ENCODE measurements at places on chromosomes 3 and 15.

DNA sequence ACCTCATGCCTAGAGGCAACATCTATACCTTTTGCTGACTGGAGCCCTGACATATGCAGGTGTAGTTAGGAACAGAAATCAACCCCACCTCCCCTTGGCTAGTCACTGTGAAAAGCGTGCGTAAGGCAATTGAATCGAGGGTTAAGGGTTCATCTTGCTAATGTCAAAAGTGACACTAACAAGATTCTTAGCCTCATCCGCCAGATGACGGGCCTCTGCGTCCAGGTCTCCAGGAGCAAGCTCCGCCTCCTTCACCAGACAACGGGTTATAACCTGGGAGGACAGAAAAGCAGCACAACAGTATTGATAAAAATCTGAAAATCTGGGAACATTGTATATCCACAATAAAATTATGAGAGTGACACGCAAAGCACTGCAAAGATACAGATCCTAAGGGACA, 4.7 kb downstream of the SELENOS start:
- DNase-seq = no peak

- DNase-seq = no peak
Measured at GRCh38 chr3:134663721-134664456, 13.1 kb upstream of the KY start.

- no peak for DNase-seq
Measured at GRCh38 chr15:45268135-45268534, 16.1 kb downstream of the SLC28A2 start.

DNA sequence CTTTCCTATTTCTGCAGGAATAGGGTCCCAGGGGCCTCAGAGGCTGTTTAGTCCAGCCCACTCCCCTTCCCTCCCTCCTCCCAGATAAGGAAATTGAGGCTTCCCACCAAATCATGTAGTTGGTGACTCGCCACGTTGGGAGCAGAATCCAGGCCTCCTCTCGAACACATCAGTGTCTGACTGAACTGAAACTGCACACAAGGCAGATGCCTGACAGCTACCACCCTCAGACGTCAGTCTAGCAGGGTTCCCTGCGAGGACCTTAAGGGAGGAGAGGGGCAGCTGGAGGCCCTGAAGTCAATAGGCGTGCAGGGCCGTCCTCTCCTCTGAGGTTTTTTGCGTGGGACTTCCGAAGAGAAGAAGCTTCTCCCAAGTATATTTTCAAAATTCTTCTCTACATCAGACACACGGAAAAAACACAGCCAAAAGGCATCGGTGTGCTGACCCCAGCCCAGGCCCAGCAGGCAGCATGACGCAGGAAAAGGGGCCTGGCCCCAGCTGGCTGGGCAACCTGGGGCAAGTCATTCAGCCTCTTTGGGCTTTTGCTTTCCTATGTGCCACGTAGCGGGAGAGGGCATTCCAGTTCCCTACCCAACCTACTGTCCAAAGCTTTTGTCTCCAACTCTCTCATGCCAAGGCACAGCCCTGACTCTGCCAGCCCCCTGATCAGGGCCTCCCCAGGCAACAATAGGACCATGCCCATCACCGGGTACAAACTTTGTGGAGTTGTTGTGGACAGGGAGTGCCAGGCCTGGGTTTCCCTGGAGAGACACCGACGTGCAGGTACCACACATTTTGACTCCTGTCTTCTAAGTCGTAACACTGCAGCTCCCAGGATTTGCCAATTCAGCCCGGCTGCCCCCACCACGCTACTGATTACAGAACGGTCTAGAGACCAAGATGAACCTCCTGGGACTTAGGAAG, 283.1 kb downstream of the XXYLT1 start:
- no peak for DNase-seq

DNA sequence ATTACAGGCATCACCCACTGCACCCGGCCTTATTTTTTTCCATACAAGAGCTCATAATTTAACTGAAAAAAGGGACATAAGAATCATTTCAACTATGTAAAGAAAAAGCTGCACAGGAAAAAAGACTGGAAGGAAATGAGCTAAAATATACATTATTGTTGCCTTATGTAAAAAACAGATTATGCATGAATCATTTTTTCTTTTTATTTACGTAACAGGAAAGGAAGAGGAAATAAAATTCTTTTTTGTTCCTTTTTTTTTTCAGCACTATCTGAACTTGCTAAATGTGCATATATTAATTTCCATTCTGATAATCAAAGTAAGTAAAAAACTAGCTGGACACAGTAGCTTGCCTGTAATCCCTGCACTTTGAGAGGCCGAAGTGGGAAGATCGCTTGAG, 12.1 kb downstream of the KIF9 start:
- no peak for DNase-seq

- DNase-seq = peak; percentile 60
Measured at GRCh38 chr15:90594301-90594738, 64.6 kb downstream of the CRTC3 start.

DNA sequence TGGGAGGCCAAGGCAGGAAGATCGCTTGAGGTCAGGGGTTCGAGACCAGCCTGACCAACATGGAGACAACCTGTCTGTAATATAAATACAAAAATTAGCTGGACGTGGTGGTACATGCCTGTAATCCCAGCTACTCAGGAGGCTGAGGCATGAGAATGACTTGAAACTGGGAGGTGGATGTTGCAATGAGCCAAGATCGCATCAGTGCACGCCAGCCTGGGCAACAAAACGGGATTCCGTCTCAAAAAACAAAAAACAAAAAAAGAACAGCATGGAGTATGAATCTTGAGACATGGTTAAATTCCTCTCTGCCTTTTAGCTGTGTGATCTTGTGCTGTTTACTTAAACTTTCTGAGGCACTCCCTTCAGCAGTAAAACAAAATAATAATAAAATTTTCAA, 244.9 kb downstream of the FGF12 start:
- no peak for DNase-seq

DNA sequence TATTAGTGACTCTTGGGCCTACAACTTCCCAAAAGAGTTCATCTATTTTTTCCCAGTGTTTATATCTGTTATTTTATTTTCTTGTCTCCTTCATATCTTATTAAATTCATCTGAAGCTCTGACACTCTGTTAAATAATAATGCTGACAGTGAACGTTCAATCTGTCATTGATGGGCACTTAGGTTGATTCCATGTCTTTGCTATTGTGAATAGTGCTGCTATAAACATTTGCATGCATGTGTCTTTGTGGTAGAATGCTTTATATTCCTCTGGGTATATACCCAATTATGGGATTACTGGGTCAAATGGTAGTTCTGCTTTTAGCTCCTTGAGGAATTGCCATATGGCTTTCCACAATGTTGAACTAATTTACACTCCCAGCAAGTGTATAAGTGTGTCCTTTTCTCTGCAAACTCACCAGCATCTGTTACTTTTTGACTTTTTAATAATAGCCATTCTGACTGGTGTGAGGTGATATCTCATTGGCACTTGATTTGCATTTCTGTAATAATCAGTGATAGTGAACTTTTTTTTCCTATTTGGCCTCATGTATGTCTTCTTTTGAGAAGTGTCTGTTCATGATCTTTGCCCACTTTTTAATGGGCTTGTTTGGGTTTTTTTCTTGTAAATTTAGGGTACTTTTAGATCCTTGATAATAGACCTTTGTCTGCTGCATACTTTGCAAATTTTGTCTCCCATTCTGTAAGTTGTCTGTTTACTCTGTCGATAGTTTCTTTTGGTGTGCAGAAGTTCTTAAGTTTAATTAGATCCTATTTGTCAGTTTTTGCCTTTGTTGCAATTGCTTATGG, 122.5 kb downstream of the LEKR1 start:
- DNase-seq = no peak

GRCh38 chr15:35936284-35936683, 390.3 kb upstream of the DPH6 start:
- DNase-seq = no peak

DNA sequence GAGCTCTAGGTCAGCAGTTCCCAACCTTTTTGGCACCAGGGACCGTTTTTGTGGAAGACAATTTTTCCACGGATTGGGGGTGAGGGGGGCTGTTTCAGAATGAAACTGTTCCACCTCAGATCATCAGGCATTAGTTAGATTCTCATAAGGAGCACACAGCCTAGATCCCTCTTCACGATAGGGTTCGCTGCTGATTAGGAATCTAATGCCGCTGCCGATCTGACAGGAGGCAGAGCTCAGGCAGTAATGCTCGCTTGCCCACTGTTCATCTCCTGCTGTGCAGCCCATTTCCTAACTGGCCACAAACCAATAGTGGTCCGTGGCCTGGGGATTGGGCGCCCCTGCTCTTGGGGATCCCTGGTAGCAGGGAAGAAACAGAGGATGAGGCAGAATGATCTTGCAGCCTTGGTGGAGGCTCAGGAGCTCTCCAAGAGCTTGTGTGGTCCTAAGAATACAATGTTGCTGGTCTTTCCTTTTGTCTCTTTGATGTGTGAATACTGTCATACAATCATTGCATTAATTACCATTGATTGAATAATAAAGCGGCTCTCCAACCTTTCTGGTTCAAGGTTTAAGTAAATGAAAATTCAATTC, 183.2 kb downstream of the FNDC3B start:
- no peak for DNase-seq

DNA sequence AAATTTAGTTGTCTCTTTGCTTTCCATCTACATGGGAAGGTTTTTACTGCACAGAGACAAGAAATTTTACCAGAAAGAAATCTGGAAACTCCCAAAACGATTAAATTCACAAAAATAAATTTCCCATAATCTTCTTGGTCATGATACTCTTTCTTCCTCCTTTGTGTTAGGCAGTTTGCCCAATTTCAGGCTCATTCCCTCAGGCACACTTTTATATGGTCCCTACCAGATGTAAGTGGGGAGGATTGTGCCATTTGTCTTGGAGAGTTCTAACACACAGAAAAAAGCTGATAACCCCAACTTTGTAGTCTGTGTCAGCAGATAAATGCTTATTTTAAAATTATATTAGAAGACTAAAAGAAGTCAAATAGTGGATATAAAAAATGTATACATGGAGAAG, 49.1 kb upstream of the CCDC50 start:
- no peak for DNase-seq

GRCh38 chr3:154122552-154122911, 1.3 kb downstream of the ARHGEF26 start:
- no peak for DNase-seq

- no peak for DNase-seq
Measured at GRCh38 chr3:8839607-8840325, 70.4 kb upstream of the OXTR start.

DNA sequence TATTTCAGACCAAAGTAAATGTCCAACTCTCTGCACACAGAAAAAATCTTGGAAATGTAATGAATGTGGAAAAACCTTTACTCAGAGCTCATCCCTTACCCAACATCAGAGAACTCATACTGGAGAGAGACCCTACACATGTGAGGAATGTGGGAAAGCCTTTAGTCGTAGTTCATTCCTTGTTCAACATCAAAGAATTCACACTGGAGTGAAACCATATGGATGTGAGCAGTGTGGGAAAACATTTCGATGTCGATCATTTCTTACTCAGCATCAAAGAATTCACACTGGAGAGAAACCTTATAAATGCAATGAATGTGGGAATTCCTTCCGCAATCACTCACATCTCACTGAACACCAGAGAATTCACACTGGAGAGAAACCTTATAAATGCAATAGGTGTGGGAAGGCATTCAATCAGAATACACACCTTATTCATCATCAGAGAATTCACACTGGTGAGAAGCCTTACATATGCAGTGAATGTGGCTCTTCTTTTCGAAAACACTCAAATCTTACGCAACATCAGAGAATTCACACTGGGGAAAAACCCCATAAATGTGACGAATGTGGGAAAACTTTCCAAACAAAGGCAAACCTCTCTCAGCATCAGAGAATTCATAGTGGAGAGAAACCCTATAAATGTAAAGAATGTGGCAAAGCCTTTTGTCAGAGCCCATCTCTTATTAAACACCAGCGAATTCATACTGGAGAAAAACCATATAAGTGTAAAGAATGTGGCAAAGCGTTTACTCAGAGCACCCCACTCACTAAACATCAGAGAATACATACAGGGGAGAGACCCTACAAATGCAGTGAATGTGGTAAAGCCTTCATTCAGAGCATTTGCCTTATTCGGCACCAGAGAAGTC, 8.0 kb upstream of the ZNF501 start:
- DNase-seq = no peak

DNA sequence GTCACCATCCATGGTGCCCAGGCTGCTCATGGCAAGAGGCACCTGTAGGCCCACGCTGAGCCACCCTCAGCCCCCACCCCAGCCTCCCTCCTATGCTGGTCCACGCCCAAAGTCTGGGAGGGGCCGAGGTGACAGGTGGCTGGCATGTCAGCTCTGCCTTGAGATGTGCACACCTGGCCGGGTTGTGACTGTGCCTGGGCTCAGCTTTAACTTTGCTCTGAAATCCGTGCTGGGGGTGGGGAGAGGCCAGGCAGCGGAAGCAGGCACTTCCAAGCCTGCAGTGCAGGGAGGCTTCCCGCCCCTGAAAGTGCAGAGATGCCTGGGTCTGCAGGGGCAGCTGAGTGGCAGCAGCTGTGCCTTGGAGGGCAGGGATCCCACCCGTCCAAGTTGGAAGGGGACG, 1124.8 kb downstream of the SI start:
- no peak for DNase-seq

GRCh38 chr15:98951493-98952320, 55.9 kb downstream of the PGPEP1L start:
- no peak for DNase-seq

DNA sequence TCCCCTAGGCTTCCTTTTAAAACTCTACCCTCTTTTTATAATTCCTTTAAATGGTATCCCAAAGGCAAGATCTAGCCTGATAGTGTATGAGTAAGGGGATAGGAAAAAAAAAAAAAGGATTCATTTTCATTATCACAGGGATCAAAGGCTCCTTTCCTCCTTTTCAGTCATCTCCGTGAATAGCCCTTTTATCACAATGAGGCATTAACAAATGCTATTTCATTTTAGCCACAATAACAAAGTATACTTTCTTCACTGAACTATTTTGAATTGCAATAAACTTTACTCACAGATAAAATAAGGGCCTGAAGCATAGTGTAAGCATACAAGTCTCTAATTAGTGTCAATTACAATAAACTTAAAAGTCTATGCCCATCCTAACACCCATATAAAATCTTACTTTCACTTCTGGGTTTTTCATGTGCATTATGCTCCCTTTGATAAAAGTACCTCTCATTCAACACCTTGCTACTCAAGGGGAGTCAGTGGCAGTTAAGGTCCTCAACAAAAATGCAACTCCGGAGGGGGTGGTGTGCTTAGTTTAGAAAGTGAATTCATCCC, 8.6 kb downstream of the HIGD1A start:
- no peak for DNase-seq

DNA sequence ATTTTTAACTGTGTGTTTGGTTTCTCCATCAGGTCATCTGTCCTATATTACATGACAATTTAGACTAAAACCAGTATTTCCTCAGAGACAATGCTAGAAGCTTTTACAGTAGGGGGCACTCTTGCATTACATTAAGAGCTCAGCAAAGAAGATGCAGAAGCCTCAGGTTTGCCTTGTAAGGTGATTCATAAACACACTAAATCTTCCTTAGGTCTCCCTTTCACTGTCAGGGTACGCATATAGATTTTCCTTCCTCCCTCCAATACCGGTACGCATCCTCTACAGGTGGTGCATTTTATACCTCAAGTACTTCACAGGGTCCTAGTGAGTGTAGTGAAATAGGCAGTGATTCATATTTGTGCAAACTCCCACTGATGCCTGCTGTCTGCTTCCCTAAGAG, 46.5 kb downstream of the CD86 start:
- DNase-seq = no peak
